ENCODE measurements at places on chromosomes 4 and X.

DNA sequence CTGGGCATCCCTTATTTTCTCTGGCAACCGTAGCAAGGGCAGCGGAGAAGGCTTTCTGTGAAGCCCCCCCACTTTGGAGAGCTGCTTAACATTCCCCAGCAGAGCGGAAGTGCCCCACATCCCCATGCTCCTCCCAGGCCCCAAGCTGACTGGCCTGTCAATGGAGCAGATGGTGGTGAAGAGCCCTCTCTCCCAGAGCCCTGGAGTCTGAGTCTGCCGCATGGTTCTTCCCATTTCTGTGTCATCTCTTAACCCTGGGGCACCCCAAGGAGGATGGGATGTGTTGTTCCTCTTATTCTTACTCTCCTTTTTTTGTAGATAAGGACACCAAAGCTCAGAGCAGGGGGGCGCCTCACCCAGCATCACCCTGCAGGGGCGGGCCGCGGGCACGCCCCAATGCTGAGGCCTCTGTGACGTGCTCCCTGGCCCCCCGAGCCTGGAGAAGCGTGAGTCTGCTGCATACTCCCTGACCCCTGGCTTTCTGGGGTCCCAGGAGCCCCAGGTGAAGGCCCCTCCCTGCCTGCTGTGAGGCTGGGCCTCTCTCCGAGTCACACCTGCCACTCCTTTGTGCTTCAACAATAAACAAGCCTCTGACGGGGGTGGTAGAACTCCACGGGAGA is 35.9 kb downstream of the ADRA2C start:
- no peak for DNase-seq

DNA sequence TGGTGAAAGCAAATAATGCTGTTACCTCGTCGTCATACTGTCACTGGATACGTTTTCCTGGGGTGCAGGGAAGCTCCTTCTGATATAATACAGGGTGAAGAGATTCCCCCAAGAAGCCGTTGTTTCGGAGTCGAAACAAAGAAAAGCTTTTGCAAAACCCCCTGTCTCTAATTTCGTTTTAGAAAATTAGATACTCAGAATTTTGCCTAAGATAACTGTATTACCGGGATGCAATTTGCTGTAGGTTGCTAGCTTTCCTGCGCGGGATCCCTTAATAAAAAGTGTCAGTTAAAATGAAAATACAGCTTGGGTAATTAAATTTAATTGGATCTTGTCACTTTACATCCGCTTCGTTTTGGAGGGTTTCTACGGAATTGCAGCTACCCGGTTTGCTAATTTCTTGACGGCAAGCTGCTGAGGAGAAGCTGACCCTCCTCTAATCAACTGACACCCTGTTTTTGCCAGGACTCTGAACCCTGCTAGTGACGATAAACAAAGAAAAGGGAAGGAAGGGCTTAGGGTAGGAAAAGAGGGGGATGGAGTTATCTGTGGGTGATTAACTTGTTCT is 174.6 kb downstream of the SHOX start:
- DNase-seq = no peak

DNA sequence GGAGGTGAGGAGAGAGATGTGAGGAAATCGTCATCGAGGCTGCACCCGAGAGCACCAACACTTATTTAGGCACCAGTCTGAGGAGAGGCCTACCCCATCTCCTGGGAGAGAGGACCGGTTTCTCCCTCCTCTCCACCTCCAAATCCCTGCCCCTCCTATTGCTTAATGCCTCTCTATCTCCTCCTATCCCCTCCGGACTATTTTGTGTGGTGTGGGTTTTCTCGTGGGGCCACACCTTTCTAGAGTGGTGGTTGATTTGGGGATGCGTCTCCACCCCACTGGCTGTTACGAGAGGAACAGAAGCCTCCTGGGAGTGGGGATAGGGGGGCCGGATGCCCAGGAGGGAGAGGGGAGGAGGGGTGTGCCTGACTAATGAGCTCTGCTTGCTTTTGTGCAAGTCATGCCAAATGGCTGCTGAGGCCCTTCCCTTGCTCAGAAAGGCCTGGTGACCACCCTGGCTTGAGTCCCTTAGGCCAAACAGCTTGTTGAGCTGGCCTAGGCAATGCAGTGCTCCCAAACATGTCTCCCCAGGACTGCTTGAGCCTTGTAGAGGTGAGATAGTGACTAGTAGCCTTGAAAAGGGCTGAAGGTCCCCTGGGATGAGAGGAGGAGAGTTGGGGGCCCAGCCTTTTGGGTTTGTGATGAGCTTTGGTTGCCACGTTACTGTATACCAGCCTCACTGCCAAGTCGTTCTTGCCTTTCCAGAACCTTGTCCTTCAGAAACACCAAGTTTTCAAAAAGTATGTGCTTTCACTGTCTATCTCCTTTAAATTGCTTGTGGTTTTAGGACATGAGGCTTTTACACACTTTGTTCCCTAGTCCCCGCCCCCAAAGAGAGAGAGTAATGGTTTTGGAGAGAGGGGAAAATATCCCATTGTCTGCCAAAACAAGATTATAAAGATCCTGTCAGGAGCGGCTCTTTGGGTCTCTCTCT is 1.2 kb downstream of the MSN start:
- DNase-seq = peak; percentile 26

GRCh38 chr4:14918336-14918735 is 83.9 kb upstream of the CPEB2 start:
- no peak for DNase-seq

DNA sequence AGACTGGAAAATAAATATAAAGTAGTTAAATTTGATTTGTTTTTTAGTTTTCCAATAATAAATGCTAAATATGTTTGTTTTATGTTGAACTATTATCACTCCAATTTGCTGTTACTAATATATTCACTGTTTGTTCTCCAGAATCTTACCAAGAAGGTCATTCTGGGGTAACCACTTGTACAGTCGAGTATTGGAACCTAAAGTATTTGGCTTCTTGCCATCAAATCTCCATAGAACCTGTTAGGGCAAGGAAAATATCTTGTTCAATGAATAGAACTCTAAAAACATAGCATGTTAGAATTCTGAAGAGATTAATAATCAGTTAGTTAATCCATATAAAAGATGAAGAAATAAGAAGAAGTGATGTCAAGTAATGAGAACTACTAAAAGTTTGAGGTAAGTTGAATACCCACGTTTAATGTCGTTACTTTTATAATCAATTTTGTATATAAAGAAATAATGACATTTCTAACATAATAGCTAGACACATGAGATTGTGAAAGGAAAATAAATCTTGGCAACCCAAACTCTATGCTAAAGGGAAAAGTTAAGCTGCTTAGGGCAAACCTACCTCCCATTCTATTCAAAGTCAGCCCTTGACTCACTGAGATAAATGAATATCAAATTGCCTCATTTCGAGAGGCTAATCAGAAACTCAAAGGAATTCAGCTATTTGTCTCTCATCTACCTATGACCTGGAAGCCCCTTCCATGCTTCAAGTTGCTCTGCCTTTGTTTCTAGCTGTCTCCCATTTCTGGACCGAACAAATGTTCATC is 15.3 kb downstream of the UGT2B15 start:
- no peak for DNase-seq

DNA sequence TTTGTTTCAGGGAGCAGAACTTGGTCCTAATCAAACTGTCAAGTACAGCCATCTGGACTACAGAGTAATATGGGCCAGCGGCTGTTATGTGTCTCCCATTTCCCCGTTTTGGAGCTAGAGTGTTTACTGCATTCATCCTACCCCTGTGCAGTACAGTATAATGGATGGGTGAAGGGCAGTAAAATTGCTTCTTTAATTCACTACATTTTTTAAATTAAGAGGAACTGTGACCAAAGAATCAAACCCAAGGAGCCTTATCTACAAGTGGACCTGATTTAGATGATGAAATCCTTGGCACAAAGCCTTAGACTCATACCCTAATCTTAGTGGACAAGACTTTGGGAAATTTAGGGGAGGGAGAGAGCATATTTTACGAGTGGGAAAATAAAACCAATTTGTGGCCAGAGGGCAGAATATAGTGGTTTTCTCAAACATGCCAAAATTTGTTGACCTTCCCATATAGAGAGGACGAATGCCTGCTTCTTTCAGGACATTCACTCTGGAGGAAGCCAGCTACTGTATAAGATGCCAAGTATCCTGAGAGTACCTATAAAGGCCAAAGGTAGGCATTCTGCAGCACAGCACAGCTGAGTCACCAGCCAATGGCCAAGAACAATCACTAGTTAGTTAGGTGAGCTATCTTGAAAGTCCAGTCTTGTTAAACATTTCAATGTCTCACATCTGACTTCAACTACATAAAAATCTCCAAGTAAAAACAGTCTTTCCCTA is 253.8 kb upstream of the KCNIP4 start:
- DNase-seq = no peak

DNA sequence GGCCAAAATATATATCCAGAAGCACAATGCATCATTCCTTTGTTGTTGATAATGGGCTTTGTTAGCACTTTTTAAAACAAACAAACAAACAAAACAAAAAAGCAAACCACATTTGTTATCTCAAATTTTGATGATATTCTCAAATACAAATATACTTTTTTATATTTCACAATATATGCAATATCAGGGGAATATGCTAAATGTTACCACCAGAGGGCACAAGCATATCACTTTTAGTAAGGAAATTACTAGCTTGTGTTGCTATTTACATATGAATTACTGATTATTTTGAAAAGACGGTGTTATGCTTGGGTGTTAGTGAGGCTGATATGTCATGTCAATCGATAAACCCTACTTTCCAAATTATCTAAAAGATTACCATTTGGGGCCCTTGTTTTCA is 29.1 kb downstream of the RIPPLY1 start:
- no peak for DNase-seq

GRCh38 chr4:127482049-127482448 is 150.7 kb upstream of the INTU start:
- DNase-seq = no peak

- no peak for DNase-seq
Observed at GRCh38 chr4:45869184-45869583, 254.7 kb downstream of the GABRG1 start.

GRCh38 chr4:22179124-22179874 is 230.7 kb upstream of the KCNIP4 start:
- no peak for DNase-seq

DNA sequence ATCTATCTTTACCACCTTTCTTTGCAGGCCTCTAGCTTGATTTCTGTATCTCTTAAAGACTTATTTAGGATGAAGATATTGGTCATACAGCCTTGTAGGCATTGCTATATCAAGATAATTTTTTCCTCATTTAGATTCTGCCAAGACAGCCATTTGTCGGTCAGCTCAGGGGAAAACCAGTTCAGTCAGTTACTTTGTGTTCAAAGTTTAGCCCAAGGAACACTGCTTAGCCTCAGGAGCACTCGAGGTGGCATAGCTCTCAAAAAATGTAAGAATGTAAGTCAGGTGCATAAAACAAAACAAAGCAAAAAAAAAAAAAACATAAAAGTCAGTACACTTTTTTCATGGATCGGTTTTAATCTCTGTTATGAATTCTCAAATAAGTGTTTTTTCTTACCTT is 43.4 kb downstream of the NRK start:
- no peak for DNase-seq

GRCh38 chr4:829291-829690 is 3.4 kb upstream of the CPLX1 start:
- no peak for DNase-seq

DNA sequence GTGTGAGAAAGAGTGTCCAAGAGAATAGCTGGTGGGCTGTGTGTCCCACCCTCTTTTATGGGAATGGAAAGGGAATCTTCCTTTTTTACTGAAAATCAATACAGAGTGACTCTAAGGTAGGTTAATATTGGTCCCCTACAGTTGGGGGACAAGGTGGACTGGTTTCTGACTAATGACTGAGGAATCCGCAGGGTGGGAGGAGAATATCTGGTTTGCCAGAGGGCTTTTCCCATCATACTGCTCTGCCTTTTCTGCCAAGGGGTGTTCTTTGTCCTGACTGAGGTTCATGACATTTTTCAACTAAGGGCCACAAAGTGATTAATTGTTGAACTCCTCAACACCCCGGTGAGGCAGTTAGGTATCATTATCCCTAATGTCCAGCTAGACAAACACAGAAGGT is 261.6 kb downstream of the SPATA18 start:
- DNase-seq = no peak

GRCh38 chr4:14117575-14118238 is 490.2 kb upstream of the BOD1L1 start:
- no peak for DNase-seq

DNA sequence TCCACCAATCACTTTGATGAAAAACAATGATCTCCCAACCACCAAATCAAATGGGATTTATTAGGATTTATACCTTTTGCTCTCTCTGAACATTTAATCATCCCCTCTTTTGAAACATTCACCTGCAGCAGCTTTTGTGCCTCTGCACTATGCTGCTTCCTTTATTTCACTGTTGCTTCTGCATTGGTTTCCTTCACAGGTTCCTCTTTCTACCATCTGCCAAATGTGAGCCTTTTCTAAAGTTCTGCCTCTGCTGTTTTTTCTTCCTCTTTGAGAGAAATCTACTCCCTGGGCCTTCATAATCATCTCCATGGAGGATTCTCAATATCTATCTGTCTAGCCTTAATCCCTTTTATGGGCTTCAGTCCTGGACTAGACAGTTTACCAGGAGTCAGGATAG is 24.7 kb downstream of the CUL4B start:
- DNase-seq = no peak

DNA sequence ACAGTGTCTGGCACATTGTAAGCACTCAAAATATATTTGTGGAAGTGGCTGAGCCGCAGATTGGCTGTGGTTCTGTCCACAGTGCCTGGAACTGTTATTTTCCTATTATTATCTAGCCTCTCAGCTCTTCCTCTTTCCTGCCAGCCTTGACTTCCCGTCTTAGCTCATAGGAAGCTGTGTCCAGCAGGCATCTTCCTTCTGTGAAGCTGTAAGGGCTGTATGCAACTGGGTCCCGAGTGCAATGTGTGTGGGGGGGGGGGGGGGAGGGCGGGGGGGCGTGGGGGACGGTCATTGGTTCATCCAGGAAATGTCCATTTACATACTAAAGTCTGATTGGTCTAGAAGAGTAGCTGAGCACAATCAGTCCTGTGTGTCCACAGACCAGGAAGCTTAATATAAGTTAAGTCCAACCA is 210.7 kb downstream of the PDGFRA start:
- DNase-seq = no peak

DNA sequence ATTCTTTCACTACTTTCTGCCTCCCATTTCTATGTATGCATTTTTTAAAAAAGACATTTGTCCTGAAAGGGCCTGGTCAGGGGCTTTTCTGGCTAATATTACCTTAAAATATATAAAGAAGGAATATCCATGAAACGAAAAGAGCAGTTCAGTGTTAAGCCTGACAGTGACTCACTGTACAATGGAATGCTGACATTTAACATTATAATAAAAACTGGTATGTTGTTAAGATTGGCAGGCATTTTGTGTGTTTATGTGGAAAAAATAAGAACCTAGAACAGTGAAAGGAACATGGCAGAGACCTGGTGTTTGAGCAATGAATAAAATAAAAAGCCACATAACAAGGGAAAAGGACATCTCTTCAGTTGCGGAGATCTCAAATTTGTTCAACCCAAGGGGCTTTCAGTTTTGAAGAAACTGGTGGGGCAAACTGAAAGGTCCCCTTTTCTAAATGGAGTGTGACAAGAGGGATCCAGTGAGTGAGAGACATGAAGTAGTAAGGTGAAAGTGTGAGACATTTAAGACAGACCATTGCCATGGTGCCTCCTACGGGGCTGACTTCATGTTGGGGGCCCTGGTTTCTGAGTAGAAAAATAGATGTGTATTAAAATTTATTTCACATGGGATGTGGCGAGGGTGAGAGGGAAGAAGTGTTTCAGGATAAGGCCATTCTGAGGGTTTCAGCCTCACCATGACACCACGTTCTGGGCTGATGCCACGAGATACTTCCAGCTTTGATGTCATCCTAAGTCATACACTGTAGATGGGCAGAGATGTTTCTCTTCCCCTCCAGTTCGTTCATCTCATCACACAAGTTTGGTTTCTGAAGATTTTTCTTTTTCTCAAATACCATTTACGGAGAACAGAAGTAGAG is 324.9 kb downstream of the PPP3CA start:
- no peak for DNase-seq

Measured in stimulated activated CD8-positive, alpha-beta memory T cell treated with anti-CD3 and anti-CD28 coated beads, Interleukin-15, amount 100 ng/mL, for 4 hours (primary cell).